ENCODE measurements at places on chromosomes 13 and 19.
A peak's percentile ranks its signal among the peaks of the same experiment; 100 is the strongest.

DNA sequence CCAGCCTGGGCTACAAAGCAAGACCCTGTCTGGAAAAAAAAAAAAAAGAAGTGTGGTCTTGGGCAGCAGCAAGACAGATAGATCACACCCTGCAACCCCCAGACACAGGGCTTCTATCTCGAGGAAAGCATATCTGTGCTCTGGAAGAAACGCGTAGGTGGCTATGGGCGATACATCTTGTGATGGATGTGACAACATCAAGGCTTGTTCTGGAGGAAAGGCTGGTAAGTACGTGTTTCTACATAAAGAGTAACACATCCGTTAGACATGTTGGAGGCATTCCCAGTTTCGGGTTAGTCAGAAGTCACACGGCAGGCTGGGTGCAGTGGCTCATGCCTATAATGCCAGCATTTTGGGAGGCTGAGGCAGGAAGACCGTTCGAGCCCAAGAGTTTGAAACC lies 6.6 kb upstream of the DHDH start:
- peak; percentile 78 for DNase-seq

- no peak for DNase-seq
These were observed 8.2 kb downstream of the RAB11B start for GRCh38 chr19:8398311-8398771.

DNA sequence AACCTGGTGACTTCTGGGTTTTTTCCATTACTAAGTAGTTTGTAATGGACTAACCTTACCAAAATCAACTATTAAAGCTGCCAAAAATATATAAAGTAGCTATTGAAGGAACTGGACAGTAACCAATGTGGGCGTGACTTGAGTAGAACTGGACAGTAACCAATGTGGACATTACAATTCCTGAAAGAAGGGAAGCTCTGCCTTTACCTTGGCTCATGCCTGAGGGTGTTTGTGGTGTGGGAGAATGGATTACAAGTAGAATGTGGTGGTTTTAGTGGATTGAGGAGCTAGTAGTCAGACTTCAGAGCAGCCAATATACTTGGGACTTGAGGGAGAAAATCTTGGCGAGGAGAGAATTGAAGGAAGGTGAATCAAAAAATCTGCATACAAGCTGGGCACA lies 17.5 kb downstream of the LRRC63 start:
- DNase-seq = no peak

GRCh38 chr13:106373989-106374572 lies 161.4 kb downstream of the EFNB2 start:
- DNase-seq = peak; percentile 84

- no peak for DNase-seq
These were observed 1207.8 kb downstream of the EFNB2 start for GRCh38 chr13:105327581-105328126.

DNA sequence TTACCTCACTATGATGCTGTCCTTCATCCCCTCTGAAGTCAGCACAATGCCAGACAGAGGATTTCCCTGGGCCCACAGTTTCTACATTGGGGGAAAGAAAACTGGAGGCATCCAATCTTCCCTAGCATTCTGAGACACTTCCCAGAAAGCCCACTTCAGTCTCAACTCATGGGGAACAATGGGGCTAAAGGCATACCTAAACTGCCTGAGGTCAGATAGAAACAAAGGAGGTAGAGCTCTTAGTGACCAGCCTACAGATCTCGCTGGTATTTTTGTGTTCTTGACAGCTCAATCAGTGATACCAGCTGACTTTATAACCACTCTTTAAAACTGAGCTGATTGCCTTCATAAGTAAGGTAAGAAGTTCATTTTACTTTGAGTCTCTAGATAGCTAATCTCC lies 881.0 kb upstream of the GPC6 start:
- DNase-seq = no peak

DNA sequence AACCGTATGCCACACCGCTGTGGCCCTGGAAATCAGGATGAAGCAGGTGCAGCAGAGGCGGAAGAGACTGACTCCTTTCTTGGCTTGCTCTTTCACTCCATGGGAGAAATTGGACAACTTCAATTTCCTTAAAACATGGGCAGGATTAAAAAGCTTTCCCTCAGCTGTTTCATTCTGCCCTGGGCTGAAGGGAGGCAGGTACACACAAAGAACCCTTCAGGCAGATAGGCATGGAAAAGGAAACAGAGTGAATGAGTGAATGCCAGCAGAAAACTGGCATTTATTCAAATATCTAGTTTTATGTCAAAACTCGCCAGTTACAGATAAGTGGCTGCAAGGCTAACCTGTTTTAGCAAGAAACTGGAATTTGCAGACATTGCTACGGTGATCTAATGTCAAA lies 71.0 kb upstream of the SLC15A1 start:
- no peak for DNase-seq

DNA sequence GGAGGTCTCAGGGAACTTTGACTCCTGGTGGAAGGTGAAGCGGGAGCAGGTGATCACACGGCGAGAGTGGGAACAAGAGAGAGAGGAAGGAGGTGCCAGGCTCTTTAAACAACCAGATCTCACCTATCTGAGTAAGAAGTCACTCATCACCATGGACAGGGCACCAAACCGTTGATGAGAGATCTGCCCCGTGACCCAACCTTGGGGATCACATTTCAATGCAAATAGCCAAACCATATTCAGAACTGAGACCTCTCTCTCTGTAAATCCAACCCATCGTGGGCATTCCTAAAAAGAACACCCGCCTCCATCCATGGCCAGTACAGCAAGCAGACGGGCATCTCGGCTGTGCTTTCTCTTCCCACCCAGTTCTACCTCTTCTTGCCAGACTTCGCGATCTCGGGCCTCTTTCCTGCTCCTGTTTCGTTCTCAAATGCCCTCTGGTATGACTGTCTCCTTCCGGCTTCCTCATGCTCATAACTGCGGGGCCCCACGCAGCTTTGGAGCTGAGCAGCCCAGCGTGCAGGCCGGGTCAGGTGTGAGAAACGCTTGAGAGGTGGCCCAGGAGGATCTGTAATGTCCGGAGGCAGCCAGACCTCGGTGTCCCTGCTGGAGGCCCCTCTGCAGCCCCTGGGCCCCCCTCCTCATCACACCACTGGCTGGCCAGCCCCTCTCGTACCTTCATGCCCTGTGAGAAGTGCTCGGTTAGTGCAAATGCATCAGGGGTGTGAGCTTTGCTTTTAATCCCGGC lies 97.0 kb upstream of the GPR183 start:
- no peak for DNase-seq

GRCh38 chr19:5314012-5314906 lies 26.4 kb downstream of the PTPRS start:
- no peak for DNase-seq

GRCh38 chr13:109602356-109602755 lies 184.0 kb downstream of the IRS2 start:
- no peak for DNase-seq

DNA sequence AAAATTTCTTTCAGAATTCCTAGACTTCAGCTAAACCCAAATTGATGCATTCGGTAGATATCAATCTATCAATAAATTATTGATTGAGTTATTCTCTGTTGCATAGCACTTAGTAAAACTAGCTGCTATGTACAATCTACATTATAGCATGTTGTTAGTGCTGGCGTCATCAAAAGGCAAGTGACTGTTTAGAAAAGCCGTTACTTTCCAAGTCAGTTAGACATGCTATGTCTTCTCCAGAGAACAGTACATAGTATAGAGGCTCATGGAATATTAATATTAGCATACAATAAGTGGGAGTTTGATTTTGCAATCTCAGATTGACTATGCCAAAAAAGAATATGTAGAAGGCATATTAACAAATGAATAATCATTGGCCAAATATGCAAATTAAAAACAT lies 165.6 kb downstream of the DCT start:
- DNase-seq = no peak

GRCh38 chr19:1763648-1764639 lies 10.6 kb downstream of the ONECUT3 start:
- DNase-seq = no peak

DNA sequence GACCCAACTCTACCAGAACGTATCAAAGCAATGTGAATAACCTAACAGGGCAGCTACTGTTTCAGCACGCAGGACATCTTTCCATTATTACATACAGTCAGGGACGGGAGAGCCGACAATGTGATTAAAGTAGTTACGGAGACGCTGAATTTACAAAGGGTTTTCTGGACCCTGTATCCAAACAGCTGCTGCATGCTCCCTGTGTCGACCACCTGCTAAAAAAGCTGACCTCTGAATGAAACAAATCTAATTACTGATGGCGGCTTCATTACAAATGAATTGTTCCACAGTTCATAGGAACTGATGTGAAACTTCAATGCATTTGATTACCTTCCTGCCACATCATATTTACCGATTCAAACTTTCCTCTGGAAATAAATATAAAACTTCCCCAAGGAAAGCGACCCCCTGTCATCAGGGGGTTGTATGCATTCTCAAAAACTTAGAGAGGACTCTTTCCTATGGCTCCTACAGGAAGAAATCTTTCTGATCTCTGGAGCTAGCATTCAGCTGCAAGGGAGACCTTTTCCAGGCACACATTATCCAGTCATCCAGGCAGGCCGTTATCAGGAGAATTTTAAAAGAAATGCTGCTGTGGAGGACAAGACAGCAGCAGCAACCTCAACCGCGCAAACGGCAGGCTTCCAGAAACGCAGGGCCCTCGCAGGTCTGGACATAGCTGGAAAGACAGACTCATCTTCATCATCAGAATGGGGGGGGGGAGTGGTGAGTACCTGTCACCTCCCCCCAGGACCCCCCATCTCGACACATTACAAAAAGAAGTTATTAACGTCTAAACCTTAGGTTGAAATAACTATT lies 3.1 kb downstream of the EFNB2 start:
- DNase-seq = no peak

GRCh38 chr13:110272651-110273050 lies 34.3 kb downstream of the COL4A1 start:
- no peak for DNase-seq

GRCh38 chr19:29841209-29841558 lies 29.4 kb downstream of the CCNE1 start:
- no peak for DNase-seq

DNA sequence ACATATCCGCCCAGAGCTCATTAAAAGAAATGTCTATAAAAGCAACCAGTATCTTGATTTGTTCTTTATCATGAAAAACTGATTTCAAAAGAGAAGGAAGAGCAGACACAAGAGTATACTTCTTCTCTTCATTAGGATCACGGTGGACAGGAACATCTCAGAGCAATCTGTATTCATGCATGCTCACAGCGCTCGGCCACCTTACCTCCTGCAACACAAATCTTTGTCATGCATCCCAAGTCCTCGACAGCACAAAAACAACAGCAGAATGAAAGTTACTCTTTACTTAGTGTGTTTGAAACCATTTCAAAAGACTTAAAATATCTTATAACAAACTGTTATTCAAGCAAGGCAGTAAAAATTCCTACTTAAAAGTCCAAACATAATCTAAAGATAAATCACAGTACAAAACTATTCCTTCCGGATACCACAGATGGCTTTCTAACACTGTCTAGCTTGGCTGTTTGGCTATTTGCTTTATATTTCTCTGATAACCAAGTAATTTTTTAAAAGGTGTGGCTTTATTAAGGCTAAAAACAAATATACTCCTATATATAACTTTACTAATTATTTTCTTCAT lies 174.5 kb downstream of the TBC1D4 start:
- DNase-seq = no peak

DNA sequence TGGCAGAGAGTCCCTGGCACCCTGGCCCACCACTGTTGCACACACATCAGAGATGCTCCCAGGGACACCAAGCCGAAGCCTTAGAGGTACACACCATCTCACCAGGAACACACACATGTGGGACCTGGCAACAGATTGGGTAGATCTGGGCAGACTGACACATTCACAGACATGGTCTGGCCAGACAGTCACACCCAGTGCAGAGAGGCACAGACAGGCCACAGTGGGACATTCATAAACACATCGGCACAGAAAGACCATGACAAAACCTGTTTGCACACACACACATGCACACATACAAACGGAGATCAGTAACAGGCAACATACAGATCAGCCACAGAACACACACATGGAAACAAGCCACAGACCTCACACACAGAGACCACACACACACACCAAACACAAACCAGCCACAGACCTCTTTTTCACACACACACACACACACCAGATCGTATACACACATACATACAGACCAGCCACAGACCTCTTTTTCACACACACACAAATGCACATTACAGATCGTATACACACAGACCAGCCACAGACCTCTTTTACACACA lies 6.3 kb upstream of the JUNB start:
- no peak for DNase-seq

DNA sequence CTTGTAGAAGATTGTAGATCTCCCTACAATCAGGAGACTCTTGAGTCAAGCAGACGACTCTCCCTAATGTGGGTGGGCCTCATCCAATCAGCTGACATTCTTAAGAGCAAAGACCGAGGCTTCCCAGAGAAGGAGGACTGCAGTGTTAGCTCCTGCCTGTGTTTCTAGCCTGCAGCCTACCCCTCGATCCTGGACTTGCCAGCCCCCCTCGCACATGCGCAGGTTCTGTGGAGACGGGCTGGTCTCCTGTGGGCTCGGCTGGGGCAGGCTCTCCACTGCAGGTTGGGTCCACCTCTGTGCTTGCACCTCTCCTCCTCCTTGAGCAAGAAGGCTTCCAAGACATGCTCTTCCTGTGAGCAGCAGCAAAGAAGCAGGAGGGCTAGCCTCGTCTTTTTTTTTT lies 185.2 kb upstream of the SOX1 start:
- DNase-seq = no peak

- DNase-seq = no peak
These were observed 3.2 kb downstream of the ZNF726 start for GRCh38 chr19:23917856-23918255.

GRCh38 chr13:23609414-23609760 lies 39.2 kb downstream of the TNFRSF19 start:
- DNase-seq = no peak

- DNase-seq = no peak
These were observed 1672.6 kb upstream of the PCDH20 start for GRCh38 chr13:63088226-63088625.

- DNase-seq = no peak
These were observed 5.9 kb downstream of the ZNF792 start for GRCh38 chr19:34957830-34958751.

GRCh38 chr19:3565139-3565538 lies 7.6 kb upstream of the HMG20B start:
- no peak for DNase-seq

DNA sequence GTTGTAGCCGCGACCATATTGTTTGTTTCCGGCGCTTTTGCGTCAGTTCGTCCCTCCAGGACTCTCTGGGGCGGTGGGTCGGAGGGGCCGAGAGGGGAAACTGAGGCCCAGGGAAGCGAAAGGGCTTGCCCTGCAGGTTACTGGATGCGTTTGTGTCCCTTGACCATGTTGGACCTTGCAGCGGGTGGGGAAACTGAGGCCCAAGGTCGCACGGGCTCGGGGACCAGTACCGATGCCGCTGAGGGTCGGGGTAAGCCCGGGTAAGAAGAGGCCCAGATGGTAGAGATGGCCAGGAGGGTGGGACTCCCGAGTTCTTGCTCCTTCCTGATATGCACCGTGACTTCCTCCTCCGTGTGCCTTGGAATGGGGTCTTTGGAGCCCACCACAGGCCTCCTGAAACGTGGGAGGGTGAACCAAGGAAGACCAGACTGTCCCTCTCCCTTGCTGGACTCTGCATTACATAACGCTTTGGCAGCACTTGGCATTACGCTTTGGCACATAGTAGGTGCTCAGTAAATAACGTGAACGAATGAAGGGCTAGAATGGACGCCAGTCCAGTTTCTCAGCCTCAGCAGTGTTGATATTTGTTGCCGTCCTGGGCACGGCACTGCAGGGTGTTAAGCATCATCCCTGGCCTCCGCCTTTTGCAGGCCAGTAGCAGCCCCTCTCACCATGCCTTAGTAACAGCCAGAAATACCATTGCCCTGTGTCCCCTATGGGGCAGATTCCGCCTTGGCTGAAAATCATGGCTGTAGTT lies 743 bp downstream of the CHAF1A start:
- no peak for DNase-seq

All from fibroblast of skin of left quadriceps (primary cell).